ENCODE measurements at places on chromosomes 2 and 18.

- no peak for DNase-seq
These were observed 182.5 kb downstream of the TMX3 start for GRCh38 chr18:68532328-68532885.

DNA sequence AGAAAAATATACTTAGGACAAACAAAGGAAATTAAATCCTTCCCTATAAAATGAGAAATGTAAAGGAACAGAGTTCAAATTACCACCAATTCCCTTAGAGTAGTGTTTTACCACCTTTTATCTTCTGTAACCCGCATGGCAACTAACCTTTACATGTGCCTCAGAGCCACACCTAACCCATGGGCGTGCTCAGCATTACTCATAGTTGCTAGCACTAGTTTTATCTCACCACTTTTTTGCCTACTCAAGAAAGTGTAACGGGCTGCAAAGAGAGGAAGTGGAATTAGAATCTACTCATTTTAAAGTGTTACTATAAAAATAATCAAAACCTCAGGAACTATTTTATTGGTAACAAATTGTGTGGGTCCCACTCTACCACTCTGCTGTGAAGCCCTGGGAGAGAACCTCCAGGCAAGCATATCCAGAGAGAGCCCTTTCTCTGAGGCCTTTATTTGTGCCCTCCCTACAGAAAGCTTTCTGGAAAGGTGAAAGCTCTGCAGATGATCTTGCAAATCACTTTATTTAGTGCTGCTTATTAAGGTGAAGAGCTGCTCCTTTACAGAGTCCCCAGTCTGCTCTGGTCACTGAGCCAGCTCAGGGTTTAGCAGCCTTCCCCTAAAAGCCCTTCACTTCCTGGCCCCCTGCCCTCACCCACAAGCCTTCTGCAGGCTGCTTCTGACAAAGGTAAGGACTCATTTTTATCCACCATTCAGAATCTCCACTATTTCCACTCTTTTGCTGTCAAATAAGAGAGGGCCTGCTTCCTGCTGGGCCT, 98.8 kb downstream of the TRABD2A start:
- no peak for DNase-seq

- DNase-seq: no peak
These were observed 130.9 kb upstream of the SMAD7 start for GRCh38 chr18:49081511-49082155.

- DNase-seq: no peak
These were observed 103.7 kb upstream of the TAF1B start for GRCh38 chr2:9739531-9739964.

DNA sequence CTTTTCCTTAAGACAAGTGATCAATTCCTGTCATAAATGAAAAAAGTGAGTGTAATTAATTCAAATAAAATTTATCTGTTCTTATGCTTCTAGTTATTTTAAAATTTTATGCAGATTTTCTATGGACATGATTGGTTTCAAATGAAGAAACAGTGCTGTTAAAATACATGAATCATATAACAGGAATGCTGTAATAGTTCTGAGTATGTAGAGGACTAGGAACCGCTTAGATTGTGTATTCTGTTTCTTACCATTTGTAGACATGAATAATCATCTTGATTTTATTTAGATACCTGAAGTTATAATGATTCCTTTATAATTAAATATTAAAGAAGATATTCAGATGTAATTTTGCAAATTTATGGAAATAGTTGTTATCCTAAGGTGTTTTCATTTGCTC, 3.5 kb downstream of the ACTR2 start:
- DNase-seq: no peak

DNA sequence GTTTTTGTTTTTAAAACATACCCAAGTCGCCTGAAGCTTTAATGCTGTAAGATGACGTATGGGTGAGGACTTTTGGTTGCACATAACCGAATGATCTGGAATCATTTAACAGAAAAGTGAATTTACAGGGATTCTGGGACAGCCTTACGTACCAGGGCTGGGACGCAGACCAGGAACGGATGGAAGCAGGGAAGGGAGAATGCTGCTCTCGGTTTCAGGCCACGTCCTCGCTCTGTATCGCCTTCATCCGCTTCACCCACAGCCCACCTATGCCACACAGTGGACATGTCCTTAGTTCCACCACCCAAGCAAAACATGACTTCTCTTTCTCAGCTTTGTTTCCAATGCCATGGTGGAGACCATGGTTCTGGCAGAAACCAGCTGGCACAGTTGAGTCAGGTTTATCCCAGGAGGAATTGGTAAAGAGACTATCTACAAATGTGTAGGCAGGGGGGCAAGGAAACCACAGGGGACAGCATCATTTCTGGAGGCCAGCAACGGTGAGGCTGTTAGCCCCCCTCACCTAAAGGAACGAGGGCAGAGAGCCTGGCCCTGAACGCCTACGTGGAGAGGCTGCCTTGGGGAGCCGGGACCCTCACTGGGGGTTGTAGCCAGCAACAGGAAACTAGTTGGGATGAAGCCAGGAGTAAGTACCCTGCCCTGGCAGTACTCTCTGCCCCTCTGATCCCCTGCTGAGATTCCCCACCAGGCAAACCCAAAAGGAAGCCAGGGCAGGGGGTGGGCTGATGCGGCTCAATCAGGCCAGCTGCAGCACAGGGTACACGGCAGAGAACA, 132.5 kb downstream of the NDUFA10 start:
- DNase-seq: no peak

- DNase-seq: peak; percentile 79
These were observed 105.6 kb downstream of the ANTXR1 start for GRCh38 chr2:69118609-69119008.

DNA sequence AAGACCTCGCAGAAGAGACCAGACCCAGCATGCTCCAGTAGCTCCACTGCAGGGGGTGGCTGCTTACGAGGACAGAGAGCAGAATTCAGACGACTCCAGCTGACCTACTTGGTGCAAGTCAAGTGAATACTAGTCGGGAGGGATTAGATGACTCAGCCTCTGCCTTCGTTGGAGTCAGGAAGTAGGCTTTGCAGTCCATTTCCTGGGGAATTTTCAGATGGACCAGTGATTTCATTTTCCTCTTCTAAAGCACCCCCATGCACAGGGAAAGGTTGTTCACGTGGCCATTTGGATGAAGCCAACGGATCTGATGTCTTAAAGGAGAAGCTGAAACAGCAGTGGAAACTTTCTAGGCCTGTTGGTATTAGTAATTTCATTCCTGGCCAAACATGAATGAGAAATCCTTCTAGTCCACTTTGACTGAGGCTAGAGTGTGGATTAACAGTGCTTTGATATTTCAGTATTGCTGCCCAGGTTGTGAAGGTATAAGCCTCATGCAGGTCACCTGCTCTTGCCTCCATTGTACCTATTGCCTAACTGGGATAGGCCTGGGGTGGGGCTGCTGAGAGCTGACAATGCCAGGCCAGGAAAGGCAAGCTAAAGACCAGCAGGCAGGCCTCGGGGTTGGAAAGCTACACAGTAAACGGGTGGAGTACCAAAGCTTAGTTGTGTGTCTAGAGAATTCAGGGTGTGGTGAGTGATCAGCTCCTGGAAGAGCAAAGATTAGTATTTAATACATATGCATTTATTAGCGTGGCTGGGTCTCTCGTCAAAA, 117.6 kb upstream of the FOSL2 start:
- DNase-seq: peak; percentile 73

- DNase-seq: no peak
These were observed 1.9 kb downstream of the ATG4B start for GRCh38 chr2:241639385-241639784.

DNA sequence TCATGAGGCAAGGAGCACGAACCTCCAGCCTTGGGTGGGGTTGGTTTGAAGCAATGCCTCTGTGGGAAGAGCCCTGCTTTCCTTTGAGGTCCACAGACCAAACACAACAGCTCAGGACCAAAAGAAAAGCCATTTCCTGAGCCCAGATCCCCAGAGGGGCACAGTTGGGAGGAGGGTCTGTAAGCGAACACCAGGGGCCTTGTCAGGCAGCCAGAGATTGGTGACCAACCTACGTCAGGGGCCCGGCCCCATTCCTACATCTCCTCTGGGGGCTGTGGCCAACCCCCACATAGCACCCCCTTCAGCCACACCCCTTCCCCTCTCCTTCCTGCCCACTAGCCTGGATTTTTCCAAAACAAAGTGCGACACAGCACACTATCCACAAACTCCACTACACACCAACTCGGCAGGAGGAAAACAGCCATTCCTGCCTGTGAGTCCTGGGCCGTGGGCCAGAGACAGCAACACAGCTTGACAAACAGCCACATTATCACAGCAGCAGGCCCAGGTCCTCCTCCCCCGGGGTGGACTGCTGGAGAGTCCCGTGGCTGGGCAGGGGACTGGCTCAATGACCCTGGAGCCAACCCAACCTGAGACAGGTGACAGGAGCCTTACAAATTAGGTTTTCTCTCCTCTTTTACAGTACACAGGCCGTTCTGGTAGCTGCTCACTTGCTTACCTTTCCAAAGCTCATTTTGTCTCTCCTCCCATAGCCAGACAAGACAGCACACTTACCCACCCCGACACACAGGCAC, 98.8 kb downstream of the TNS1 start:
- DNase-seq: no peak

- no peak for DNase-seq
These were observed 4.7 kb downstream of the HS6ST1 start for GRCh38 chr2:128313931-128314347.

DNA sequence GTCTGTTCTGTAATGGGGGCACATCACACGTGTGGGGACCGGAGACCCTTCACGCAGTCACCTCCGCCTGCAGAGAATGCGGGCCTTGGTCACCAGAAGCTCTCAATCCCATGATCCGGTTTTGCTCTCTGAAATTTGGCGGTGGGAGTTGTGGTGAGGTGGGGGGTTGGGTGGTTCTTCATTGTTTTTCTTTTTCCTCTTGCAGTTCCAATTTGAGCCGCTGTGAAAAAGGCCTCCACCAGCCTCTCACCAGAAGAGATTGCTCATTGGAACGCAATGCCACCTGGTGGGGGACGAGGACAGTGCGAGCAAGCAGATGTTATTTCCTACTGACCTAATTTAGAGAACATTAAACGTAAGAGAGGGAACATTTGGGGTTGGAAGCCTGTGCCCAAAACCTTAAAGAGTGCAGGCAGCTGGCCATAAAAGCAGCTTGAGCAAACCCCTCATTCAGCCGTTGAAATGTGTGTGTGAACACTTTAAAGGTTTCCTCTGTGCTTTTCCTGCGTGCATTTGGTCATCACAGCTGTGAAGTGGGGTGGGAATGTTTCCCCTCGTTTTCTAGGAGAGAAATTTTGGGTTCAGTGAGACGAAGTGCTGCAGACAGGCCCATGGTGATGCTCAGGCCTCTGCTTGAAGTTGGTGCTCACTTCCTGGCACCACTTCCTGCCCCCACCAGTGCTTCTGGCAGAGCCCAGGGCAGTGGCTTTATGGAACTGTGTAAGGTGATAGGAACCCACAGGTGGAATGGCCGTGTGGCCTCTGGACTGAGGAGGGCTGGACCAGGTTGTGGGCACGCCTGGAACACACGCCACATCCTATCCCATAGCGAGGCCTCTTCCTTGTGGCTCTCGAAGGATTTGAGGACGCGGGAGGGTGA, 61.7 kb downstream of the ZCCHC2 start:
- DNase-seq: peak; percentile 88

DNA sequence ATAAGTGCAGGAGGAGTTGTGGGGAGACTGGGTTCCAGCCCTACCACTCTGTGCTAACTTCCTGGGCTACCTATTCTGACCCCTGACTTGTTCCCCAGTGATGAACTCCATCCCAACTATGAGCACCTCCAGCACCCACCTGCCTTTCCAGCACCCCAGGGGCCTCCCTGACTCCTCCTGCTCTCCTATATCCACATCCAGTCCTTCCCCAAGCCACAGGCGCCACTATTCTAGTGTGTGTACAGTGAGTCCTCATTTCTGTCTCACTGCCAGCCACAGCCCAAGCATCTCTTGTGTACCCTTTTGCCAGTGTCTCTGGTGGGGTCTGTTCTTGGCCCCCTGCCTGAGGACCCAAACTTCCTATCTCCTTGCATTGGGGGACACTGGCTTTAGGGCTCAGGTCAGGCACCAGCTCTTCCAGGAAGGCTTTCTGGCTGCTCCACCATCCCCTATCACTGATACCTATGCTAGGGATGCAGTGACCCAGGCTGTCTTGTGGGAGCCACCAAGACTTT, 145.2 kb downstream of the INHBB start:
- no peak for DNase-seq

GRCh38 chr2:64201151-64201550, 56.9 kb upstream of the PELI1 start:
- no peak for DNase-seq

DNA sequence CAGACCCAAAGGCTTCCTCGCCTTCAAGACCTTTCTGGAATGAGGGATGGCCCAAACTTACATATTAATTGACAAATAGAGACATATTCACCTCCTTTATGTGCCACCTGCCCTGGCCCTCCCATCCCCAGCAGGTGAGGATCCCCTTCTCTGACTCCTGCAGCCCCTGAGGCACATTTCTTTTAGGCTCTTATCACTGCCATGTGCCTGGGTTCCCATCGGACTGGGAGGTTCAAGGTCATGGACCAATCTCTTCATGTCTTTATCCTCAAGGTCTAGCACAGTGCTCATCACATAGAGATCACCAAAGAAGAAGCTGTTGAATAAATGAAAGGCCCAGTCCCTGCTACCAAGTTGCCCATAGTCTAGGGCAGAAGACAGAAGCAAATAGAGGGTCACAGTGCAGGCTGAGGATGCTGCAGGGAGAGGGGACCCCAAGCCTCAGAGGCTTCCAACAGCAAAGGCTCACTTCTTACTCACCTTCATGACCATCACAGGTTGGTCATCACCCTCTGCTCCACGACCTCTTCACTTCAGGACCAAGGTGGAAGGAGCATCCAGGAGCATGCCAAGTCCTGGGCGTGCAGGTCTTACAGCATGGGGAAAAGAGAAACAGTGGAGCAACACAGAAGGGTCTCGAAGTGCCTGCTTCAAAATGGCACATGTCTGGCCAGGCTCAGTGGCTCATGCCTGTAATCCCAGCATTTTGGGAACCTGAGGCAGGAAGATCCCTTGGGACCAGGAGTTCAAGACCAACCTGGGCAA, 193.9 kb downstream of the SMAD2 start:
- no peak for DNase-seq

- DNase-seq: no peak
These were observed 131.0 kb downstream of the FHOD3 start for GRCh38 chr18:36428431-36429029.

DNA sequence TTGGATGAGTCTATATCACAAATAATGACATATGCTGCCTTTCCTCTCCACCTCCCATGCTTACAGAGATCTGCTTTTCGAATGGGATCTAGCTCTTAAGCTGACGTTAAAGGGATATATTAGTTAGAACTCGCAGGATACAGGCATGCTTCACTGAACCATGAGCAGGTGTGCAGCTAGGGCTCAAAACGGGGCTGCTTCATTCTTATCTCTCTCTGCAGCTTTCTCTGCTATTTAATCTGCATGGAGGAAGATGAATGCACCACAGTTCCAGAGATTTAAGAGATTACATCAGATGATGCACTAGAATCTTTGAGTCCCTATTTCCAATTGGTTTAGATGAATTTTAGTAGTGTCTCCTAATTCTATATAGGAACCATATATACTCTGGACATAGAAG, 327.0 kb downstream of the RAD51AP2 start:
- no peak for DNase-seq

- DNase-seq: no peak
These were observed 92.3 kb upstream of the PKDCC start for GRCh38 chr2:41955316-41956043.

Data from astrocyte of the cerebellum (primary cell).